ENCODE measurements at places on chromosomes 1 and 21.
A peak's percentile ranks its signal among the peaks of the same experiment; 100 is the strongest.

DNA sequence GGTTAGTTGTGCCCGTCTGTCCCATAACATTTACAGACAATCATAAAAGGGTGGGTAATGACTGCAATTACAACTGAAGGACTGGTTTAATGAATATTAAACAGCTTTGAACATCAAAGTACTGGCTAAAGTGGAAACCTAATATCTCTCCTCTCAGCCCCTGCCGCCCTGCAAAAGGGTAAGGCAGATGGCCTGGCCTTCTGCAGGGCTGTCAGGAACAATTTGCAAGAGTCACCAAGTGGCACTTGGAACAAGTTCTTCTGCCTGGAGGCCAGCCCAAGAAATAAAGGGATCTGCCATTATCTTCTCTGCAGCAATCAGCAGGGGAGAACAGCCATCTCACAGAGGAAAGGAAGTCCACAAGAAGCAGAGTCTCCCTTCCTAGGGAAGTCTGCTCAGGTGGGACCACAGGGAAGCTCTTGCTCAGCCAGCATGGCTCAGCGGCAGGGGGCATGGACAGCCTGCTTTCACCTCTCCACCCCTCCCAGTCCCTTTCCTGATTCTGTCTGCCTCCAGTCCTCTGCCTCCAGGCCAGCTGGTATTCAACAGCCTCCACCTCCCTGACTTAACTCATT, 96.1 kb downstream of the TRABD2B start:
- DNase-seq, result no peak

DNA sequence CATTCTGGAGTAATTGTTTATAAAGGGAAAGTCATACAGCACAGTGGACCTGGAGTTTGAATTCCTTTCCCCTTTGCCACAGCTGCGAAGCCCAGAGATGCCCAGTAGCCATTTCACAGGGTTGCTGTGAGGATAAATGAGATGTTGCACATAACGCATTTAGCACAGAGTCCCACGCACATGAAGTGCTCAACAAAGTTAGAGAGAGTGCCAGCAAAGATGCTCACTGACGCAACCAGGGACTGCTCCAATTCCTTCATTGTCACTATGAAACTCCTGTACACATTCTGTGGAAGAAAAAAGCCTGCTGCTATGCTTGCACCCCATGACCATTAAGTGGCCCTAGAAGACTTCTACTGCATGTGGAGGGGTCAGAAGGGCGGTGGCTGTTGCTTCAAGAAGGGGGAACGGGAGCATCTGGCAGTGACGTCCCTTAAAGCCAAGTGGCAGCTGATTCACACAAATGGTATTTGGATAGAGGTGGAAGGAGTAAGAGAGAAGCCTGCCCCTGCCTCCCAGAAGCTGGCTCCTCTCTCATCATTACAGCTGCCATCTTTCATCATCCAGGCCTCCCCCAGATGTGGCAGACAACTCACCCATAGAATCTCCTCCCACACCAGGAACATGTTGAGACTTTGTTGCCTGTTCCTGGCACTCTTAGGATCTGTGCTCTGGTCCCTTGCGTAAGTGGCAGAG, 26.5 kb upstream of the VAV3 start:
- DNase-seq, result no peak

DNA sequence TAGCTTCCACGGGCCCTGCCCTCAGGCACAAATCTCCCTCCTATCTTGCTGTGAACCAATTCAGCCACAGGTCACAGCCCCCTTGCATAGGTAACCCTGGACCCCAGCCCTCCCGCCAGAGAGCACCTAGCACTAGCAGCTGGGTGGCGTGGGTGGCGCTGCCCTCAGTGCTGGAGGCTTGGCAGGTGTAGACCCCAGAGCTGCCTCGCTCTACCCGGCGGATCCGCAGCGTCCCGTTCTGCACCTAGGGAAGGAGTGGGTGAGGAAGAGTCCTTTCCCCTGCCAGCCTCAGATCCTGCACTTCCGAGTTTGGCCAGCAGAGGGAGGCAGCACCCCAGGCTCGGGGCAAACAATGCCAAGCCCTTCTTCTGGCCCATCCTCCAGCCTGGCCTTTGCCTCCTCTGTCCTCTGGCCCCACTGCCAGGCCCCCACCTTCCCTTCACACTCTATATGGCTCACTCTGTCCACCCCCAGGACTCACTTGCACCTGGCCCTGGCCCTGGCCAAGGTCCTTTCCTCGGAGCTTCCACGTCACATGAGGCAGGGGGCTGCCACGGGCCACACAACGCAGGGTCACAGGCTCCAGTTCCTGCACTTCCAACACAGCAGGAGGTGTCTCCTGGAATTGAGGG, 9.0 kb downstream of the IGSF9 start:
- peak; percentile 69 for DNase-seq

- no peak for DNase-seq
Observed at GRCh38 chr1:45331436-45332345, 5.0 kb downstream of the HPDL start.

DNA sequence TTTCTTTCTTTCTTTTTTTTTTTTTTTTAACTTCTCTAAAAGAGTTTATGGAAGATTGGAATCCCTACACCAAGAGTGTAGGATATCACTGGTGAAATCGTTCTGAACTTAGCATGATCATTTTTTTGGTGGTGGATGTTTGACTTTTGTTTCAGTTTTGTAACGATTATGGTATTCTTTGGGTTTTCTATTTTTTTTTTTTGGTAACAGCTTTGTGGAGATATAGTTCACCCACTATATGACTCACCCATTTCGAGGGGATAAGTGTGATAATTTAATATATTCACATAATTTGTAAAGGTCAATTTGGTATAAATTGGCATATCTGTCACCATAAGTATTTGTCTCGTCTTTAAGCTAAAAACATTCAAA, 29.2 kb downstream of the AGPAT3 start:
- no peak for DNase-seq

DNA sequence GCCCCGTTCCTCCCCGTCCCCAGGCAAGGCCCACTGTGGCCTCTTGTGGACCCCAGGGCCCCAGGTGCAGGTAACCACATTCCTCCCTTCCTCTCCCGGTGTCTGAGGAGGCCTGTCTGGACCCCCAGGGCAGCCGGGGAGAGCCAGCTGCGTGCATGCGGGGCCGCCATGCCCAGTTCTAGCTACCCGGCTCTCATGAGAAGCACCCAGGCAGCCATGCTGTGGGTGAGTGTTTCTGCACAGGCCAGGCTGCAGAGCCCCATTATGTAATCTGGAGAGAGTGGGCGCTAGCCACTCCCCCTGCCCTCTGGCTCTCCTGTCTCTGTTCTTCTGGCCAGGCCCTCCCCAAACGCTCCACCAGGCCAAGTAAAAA, 18.4 kb upstream of the PLEKHG5 start:
- no peak for DNase-seq

- no peak for DNase-seq
Observed at GRCh38 chr1:208336137-208336518, 91.9 kb upstream of the PLXNA2 start.

- no peak for DNase-seq
Observed at GRCh38 chr1:91507328-91507727, 6.7 kb downstream of the CDC7 start.

GRCh38 chr1:154874465-154874864, 4.4 kb upstream of the KCNN3 start:
- DNase-seq, result no peak

GRCh38 chr1:147076442-147076841, 95.8 kb downstream of the PRKAB2 start:
- no peak for DNase-seq

GRCh38 chr1:232538224-232538942, 91.5 kb downstream of the SIPA1L2 start:
- DNase-seq, result no peak

GRCh38 chr1:109277434-109278204, 5.3 kb downstream of the PSRC1 start:
- peak; percentile 22 for DNase-seq

- DNase-seq, result no peak
Observed at GRCh38 chr1:19359357-19359756, 47.2 kb downstream of the SLC66A1 start.

GRCh38 chr1:232273011-232273410, 356.9 kb downstream of the SIPA1L2 start:
- no peak for DNase-seq

GRCh38 chr1:1061682-1062345, 12.3 kb downstream of the RNF223 start:
- DNase-seq, result no peak

- no peak for DNase-seq
Observed at GRCh38 chr1:12244585-12244984, 14.8 kb downstream of the VPS13D start.

DNA sequence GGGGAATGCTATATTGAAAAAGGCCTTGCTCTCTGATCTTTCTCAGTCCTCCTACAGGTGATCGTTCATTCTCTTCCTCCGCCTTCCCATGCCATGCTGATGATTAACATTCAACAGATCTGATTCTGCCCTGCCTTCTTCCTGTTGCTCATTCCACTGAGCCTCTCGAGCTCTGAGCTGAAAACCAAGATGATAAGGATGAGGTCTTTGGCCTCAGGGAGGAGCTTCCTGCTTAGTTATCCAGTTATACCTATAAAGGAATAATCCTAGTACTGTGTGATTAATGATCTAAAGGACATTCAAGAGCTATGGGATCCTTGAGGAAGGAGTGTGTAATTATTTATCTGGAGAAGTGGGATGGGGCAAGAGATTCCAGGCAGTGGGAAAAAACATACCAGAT, 25.2 kb upstream of the MAP3K7CL start:
- no peak for DNase-seq

DNA sequence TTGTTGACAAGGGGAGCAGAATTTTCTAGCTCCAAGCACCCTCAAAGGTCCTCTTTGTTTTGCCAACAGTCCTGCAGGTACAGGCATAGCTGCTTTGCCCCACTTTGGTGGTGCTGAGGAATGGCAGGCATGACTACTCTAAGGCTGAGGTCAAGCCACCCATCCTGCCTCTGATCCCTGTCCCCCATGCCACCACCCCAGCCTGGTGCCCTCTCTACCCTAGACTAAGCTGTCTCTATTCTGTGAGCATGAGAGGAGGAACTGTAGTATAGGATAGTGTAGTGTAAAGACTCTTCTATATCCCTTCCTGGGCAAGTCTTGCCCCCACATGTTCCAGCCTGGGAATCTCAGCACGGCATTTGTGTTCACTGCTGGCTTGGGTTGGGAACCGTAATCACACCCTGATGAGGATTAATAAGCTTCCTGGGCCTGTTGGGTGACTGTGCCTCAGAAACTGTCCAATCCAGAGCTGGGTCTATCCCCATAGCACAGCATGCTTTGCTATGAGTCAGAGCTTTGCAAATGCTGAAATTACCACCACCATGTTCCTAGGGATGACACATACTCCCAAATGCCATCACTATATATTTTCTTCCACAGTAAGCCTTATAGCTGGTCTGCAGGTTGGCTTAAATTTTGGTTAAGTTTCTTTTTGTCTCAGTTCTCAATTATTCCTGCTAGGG, 105.7 kb upstream of the PPP2R5A start:
- DNase-seq, result no peak

DNA sequence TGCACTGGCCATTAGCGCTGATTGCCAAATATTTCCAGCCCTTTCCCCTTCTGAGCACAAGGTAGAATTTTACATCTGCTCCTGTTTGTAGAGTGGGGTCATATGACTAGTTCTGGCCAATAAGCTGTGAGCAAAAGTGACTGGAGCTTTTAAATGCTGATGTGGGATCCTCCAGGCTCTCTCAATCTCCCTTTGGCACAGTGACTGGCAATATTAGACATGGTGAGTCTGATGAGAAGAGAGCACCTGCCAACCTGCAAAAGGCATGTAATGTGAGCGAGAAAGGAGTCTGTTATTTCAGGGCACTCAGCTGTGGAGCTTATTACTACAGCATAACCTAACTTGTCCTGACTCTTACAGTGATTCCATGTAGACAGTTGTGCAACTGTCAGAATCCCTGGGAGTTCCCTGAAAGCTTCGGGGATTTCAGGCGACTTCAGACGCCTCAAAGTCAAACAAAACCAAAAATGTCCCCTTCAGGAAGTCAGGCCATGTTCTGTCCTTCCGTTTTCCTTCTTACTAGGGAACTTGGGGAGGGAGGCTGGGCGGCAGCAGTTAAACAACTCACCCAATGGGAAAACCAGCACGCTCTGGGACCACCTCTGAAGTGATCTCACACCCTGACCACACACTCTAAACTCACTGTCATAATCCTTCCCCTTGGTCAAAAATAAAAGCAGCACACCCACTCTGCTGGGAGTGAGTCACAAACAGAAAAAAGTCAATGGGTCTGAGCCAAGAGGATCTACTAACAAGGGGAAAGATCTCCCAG, 3.6 kb upstream of the RASSF5 start:
- no peak for DNase-seq

DNA sequence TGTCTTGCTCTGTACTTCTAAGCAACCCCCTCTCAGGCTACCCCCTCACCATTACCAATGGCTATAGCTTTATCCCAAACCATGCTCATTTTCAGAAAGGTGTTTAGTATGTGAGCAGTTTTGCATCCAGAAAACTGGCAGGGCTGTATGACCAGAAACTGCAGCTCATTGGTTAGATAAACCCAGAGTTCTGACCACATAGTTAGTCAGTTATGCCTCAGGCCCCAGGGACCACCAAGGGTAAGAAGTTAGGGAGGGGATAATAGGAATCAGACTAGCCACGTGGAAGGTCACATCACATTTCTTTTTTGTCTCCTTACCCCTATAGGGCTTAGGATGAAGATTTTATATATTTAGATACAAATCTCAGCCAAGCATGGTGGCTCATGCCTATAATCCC, 1.2 kb downstream of the ITGA10 start:
- DNase-seq, result no peak

- no peak for DNase-seq
Observed at GRCh38 chr1:24057171-24057570, 54.8 kb downstream of the MYOM3 start.

- DNase-seq, result no peak
Observed at GRCh38 chr1:112998592-112999235, 42.7 kb upstream of the SLC16A1 start.

- no peak for DNase-seq
Observed at GRCh38 chr21:22201126-22201525, 1202.9 kb downstream of the NCAM2 start.

- DNase-seq, result no peak
Observed at GRCh38 chr1:87878873-87879272, 550.2 kb downstream of the LMO4 start.

DNA sequence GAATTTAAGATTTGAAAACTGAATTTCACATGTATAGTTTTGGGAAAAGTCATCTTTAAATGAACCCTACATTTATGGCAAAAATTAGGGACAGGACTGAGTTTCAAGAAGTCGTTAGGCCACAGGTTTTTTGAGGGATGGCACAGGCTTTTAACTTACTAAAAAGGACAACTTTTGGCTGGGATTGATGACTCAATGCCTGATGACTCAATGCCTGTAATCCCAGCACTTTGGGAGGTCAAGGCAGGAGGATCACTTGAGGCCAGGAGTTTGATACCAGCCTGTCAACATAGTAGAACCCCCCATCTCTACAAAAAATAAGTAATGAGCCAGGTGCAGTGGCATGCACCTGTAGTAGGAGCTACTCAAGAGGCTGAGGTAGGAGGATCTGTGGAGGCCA, 15.9 kb downstream of the UCK2 start:
- DNase-seq, result no peak

- DNase-seq, result no peak
Observed at GRCh38 chr1:193462629-193463320, 276.4 kb upstream of the B3GALT2 start.

DNA sequence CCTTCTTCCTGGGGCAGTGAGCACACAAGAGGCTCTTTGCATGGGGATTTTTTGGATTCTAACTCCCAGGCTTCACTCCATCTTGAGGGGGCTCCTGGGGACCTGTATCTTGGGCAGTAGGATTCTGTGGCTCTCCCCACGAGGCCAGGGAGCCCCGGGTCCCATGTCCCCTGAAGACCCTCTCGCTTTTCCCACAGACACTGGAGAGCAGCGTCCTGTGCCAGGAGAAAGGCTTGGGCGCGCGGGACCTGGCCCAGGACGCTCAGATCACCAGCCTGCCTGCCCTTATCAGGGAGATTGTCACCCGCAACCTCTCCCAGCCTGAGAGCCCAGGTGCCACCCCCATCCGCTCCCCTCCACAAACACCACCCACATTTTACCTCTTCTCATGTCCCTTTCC, 735 bp downstream of the CROCC start:
- no peak for DNase-seq

Data from activated CD4-positive, alpha-beta T cell treated with anti-CD3 and anti-CD28 coated beads for 1 hour (primary cell).